ENCODE measurements at places on chromosomes 5 and 9.

- DNase-seq, result no peak
Measured at GRCh38 chr5:149731332-149731616, 1.2 kb downstream of the PPARGC1B start.

- peak; percentile 45 for DNase-seq
Measured at GRCh38 chr9:111099199-111100008, 61.1 kb upstream of the LPAR1 start.

- no peak for DNase-seq
Measured at GRCh38 chr9:124510650-124511425, 3.6 kb upstream of the NR5A1 start.

DNA sequence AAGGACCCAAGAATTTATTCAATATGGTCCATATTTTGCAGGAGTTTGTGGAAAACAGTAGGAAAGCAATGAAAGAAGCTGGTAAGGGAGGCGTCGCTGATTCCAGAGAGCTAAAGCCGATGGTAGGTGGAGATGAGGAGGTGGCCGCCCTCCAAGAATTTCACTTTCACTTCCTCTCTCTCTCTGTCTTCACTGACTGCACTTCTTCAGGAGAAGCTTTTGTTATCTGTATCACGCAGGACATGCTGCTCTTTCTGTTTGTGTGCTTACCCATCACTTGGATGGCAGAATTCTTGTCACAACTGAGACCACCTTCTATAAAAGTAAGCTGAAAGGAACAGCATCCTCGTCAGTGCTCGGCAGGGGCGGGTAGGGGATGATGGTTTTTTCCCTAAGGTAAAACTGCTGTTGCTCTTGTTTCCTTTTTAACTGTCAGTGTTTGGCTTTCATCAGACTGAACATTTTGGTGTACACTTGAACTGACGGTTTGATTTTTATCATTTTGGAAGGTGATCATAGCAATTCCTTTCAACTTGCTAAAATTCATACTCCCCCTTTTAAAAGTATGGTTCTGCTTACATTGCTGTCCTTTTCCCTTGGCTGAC lies 62.4 kb upstream of the FSD1L start:
- DNase-seq, result no peak

DNA sequence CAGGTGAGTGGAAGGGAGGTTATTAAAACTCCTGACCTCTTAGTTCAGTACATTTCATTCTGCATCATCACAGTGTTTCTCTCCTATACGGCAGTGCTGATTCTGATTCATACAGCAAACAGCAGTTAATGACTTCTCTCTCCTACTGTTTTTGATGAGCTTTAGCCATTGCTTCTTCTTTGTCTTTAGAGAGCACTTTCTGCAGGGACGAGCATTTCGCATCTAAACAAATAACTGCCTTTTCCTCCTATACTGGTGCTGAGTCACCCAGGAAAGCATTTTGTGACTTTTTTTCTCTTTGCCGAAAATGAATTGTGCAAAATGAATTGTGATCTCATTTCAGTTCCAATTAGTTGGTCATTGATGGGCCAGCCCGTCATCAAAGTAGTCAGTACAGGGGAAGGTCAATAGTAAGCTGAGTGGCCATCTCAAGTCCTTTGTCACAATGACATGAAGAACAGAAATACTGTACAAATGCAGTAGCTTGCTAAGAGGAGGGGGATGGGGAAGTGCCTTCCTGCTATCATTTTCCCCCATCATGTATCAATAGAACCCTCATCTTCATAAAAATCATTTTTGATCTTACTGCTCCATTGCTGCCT lies 98.5 kb downstream of the INSYN2B start:
- no peak for DNase-seq

DNA sequence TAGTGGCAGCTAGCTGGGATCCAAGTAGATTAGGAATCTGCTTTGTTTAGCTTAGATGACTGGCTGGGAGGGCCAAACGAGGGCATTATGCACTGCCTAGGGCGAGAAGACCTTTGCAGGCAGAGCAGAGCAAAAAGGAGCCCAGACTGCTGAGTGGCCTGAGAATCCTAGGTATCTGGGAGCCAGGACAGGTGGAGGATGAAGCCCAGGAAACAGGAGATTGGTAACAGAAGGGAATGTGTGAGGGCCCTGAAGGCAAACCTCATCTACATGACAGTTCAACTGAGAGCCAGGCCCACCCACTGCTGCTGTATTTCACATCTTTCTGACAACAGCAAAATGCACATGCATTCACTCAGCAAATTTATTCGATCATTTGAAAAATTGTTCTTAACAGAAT lies 192.3 kb downstream of the DTWD2 start:
- no peak for DNase-seq

DNA sequence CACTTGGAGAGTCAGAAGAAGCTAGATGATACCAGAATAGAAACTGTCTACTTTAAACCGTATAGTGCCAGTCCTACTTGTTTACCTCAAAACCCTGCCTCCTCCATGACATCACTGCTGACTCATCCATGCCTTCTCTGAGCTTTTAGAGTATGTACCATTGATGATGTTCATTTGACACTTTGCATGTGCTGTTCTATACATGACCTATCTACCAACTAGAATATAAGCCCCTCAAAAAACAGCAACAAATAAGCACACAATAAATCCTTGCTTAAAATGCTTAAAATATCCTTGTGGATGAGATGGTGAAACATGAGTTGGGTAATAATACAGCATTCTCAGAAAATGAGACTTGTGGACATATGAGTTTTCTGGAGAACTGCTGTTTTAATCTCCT lies 2.6 kb downstream of the CTNNAL1 start:
- DNase-seq, result no peak

DNA sequence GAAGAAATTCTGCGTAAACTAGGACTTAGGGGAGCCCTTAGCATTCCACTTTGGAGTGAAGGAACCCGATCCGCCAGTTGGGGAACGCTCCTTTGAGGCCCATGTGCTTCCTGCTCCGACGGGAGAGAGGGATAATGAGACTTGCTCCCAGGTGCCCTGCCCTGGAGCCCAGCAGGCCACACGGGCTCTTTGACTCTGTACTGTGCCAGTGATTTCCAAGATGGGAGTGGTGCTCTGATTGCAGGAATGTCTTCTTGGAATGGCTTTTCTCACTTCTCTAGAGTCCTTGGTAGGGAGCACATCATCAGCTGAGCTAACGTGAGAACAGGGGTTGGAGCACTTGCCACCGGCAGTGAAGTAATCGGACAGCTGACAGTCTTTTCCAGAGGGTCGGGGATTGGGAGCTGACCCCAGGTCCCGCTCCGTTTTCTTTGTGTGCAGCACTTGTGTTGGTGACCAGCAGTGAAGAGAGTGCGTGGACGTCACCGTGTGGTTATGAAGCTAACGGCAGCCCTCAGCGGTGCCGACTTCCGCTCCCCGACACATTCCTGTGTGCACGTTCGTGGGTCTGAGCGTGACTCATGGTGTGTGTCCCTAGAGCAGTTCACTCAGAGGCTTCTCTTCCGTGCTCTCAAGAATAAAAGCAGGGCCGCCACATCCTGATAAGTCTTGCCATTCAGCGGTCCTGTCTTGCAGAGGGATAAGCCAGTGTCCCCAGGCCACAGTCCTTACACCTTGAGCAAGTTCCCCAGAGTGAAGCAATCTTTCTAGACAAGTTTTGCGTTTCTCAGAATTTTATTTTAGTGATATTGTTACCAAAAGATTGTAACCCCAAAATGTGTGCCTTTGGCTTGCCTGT lies 25.6 kb downstream of the ABL1 start:
- DNase-seq, result no peak

DNA sequence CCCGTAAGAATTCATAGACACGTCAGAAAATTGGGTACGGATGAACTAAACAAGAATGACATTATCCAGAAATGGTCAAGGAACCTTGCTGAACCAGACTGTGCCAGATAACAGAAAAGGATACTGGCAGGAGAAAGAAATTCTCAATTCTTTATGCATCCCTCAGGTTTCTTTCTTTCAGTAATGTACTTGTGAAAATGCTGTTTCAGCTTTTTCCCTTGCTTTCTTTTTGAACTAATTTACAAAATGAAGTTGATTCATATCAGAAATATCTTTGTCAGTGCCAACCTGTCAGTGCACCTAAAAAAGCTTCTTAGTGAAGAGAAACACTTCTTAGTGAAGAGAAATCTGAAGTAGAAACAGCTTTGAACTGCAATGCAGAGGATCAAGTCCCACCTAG lies 643.6 kb upstream of the RORB start:
- no peak for DNase-seq

GRCh38 chr9:95409650-95410426 lies 92.3 kb upstream of the FANCC start:
- no peak for DNase-seq

DNA sequence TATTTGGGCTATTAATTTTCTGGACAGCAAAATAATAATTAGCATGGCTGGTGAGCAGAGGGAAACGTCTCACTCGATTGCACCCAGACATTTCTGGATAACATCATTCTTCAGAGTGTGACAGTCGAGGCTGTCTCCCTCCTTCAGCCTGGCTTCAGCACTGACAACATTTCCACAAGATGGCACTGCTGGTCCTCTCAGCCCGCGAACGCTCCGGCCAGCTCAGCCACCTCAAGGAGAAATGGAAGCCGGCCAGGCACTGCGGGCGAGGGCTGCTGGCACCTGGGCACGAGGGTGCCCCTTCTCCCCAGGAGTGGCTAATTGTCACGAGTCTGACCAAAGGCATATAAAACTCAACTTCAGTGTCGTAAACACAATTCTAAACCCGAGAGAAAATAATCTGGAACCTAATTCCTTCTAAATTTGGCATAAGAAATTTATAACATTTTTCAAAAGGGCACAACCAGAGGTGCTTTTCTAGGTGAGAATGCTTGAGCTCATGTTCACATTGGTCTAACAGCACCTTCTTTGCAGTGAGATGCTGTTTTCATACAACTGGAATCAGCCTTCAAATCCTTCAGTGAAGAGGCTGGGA lies 65.9 kb downstream of the DAP start:
- DNase-seq, result peak; percentile 69

- DNase-seq, result no peak
Measured at GRCh38 chr5:125149527-125149926, 403.1 kb upstream of the ZNF608 start.

DNA sequence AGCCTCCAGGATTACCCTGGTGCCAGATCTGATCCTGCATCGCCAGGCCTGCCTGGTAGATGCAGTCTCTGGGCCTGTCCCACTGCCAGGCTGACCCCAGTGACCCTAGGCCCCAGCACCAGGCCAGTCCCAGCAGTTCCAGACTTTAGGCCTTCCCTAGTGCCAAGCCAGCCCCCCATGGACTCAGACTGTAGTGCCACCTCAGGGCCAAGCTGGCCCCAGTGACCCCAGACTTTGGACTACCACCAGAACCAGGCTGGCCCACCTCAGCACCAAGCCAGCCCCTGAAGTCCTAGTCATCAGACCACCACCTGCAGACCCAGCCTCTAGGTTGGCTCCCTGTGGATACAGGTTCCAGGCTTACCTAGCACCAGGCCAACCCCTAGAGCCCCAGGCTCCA lies 142.5 kb downstream of the PJA2 start:
- DNase-seq, result no peak

DNA sequence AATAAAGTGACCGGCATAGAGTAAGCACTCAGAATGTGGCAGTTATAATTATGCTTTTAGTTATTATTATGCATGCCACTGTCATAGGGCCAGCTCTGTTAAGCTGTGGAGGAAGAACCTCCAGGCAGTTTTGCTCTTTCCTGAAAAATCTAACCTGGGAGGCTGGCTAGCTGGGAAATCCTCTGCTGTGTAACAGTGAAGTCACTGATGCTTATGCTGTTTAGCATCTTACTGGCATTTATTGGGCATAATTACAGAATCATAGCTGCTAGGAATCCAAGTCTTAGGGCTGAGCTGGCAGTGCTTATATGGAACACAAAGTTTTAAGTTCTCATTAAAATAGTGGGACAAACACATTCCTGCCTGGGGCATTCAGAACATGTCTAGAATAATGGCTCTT lies 5.5 kb upstream of the GSN start:
- DNase-seq, result no peak

DNA sequence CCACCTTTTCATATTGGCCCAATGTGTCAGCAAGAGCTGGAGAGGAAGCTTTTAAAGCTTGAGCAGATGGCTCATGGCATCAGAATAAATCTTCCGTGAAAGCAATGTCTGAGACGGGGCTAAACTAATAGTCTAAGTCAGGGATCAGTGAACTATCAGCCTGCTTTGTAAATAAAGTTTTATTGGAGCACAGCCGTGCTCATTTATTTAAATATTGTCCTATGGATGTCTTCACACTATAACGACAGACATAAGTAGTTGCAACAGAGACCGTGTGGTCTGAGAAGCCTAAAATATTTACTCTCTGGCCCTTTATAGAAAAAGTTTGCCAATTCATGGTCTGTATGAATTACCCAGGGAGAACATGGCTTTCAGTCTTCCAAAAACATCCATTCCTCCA lies 85.6 kb upstream of the SLC44A1 start:
- DNase-seq, result no peak

- DNase-seq, result no peak
Measured at GRCh38 chr9:254516-254915, 39.9 kb downstream of the DOCK8 start.

GRCh38 chr5:134600600-134600999 lies 32.0 kb downstream of the SAR1B start:
- no peak for DNase-seq

- DNase-seq, result no peak
Measured at GRCh38 chr9:20139763-20140290, 351.0 kb upstream of the SLC24A2 start.

DNA sequence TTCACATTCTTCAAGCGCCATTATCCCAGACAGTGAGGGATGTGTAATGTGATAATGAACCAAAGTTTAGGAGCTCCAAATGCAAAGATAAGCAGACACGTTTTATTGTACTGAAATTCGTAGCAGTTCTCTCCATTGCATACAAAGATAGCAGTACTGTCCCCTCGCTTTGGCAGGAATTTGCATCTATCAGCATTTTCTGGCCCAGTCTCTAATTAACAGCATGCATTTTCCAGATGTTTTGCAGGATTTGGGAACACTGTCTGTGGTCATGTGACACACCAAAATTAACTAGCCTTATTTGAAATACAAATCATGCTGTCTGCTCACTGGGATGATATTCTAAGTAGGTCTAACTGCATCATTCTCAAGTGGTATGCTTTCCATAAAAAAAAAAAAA lies 235.9 kb upstream of the TRPM3 start:
- DNase-seq, result no peak

- DNase-seq, result no peak
Measured at GRCh38 chr5:55108661-55109060, 6.2 kb downstream of the GZMA start.

GRCh38 chr5:107474716-107475489 lies 195.8 kb downstream of the EFNA5 start:
- no peak for DNase-seq

- DNase-seq, result no peak
Measured at GRCh38 chr5:126636956-126637355, 36.2 kb downstream of the PHAX start.

DNA sequence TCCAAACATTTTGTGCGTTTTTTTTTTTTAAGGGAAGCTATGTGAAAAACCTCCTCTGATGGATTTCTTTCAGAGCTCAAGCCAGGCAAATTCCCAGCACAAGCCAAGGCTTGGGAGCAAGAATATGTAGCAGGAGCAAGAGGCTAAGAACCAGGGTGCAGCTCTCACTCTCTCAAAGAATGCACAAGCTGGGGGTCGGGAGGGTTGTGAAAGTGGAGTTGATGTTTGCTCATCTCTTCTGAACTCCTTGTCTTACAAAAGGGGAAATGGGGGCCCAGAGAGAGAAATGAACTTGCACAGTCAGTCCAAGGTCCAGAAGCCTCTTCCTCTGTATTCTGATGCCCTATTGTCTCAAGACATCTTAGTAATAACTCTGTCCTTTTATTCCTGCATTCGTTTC lies 7.7 kb upstream of the TRAF1 start:
- DNase-seq, result no peak

- DNase-seq, result no peak
Measured at GRCh38 chr5:15808577-15808976, 308.6 kb downstream of the FBXL7 start.

- DNase-seq, result no peak
Measured at GRCh38 chr5:116482394-116482793, 92.2 kb downstream of the SEMA6A start.

Measured in HEK293T (cell line).